ENCODE measurements at places on chromosomes 6 and 20.

GRCh38 chr20:48390981-48391380 lies 436.8 kb downstream of the PREX1 start:
- DNase-seq, result no peak

- peak; percentile 88 for DNase-seq
Measured at GRCh38 chr20:23622839-23623343, 14.9 kb downstream of the CST3 start.

GRCh38 chr6:39100358-39100757 lies 14.6 kb downstream of the SAYSD1 start:
- DNase-seq, result no peak

DNA sequence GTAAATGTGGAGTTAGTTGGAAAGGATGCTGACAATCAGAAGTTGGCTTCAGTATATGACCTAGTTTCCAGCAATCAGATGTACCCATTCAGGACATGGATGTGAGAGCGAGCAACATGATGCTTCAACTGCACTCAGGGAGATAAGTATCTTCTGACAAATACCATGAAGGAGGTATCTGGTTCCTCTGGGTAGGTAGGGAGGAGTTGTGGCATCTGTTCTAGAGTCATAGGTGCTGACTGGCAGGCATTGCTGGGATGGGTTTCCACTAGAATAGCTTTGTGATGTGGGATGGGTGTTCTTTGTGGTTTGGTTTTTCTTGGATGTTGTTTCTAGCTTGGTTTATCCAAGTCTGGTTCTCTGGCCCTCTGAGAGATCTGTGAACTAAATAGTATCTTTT lies 3.9 kb upstream of the REV3L start:
- DNase-seq, result no peak

- DNase-seq, result no peak
Measured at GRCh38 chr20:53668992-53669391, 75.4 kb upstream of the ZNF217 start.

DNA sequence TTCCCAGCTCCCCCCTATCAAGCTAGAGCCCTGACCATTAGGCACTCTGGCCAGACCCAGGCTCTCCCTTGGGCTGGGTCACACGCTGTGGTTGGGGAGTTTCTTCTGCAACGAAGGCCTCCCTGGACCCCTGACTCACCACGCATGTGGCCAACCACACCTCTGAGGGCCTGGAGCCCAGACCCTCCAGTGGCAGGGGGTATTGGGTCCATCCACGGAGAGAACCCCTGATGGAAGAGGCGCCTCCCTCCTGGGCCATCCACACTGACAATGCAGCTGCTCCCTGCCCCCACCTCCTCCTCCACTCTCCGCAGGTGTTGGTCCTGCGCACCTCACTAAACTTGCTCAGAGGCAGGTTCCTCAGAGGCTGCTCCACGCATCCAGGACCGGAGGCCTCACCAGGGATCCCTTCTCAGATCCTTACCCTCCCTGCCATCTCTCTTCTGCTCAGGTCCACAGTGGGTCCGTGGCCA lies 125.4 kb downstream of the RNASET2 start:
- no peak for DNase-seq

DNA sequence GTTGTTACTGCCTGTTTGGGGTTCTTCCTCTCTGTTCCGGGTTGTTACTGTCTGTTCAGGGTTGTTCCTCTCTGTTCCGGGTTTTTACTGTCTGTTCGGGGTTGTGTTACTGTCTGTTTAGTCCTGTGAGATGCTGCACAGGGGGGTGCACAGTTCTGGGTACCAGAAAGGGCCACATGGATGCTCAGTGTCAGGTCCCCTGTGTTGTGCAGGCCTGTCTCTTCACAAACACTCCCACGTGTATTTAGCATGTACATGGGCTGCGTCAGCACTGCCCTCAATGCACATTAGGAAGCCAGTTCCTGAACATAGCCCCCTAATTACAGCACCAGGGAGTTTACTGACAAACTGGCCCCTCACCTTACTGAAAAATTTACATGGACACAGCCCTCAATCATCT lies 118.5 kb downstream of the DLL1 start:
- no peak for DNase-seq
